Fibroblast of mammary gland (primary cell): ENCODE measurements at places on chromosomes 11 and 22.

DNA sequence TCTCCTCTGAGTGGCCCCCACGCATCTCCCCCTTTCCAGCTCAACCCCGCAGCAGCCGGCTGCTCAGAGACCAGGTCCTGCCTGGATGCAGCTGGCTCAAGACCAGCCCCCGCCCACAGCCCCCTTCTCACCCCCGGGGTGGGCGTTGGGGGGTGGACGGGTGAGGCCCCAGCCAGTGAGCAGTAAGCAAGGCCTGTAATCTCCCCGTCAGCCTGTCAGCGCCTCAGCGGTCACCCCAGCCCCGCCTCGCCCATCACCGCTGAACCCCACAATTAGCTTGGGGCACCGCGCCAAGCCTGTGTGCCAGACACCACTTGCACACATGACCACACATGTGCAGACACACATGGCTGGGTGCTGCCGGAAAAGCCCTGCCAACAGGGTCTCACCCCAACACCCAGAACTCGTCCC, 5.9 kb downstream of the PLXNB2 start:
- DNase-seq, result no peak

DNA sequence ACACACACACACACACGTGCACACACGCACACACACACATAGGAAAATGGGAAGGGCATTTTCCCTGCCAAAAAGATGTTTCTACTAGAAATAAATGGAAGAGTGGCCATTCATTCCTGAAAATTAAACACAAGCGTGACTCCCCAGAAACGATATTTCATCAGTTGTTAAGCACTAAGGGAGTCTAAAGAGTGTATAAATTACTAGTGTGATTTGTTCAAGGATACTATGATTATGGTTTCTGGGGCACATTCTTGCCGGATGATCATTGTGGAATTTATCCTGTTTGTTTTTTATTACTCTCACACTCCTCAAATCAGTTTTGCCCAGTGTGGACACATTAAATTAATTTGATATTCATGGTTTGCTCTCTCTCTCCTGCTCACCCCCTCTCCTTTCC, 16.4 kb upstream of the AMOTL1 start:
- no peak for DNase-seq

DNA sequence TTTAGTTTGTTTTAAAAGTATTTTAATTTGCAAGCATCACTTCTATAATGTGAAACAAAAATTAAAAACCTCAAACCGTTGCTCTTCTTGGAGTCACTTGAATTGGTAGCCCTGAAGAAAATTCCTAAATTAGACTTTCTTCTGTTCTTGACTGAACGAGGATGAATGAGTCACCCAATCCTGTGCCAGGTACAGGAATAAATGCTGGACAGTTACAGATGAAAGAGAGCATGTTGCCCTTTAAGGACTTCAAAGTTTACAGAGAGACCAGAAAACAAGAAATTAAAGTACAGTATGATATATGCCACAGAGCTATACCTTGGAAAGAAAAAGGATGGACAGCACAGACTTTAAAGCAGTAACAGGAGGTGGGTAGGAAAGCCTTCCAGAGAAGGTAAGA, 41.3 kb upstream of the CXCR5 start:
- DNase-seq, result peak; percentile 40

GRCh38 chr11:5339771-5340322, 3.5 kb downstream of the OR51B5 start:
- DNase-seq, result no peak

GRCh38 chr11:114322934-114323333, 26.7 kb downstream of the NNMT start:
- DNase-seq, result peak; percentile 3

GRCh38 chr11:63635762-63636465, 21.7 kb upstream of the PLAAT3 start:
- peak; percentile 69 for DNase-seq

GRCh38 chr22:30733181-30733631, 38.5 kb downstream of the OSBP2 start:
- peak; percentile 63 for DNase-seq

DNA sequence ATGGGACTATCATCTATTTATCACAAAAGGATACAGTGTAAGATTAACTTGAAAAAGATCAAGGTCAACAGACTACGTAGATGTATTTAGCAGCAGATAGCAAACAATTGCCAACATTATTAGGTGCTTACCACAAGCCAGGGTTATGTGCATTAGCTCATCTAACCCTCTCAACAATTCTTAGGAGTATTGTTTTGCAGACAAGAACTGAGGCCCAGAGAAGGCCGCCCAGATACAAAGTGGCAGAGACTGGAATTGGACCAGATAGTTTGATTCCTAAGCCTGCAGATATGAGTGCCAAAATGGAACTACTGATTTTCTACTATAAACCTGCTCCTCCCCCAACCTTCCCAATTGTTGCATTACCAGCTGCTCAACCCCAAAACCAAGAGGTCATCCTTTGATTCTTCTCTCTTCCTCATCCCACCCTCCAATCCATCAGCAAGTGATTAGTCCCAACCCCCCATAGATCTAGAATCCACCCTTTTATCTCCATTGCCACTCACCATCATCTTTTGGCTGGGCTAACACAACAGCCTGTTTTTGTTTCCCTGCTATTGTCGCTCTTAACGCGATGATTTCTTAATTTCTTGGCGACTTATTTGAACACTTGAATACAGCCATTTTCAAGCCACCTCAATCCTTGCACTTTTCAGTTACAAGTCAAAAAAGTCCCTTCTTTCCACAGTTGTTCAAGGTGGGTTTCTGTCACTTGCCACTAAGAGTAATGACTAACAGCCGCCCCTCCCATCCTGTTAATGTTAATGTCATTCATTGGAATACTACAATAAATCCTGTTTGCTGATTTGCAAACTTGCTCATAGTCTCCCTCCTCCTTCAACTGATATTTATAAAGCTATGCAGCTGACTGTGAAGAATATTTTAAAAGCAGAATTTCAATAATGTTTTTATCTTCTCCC, 2.7 kb downstream of the TMEM123 start:
- DNase-seq, result no peak

GRCh38 chr11:71172680-71173079, 79.7 kb downstream of the SHANK2 start:
- no peak for DNase-seq

- peak; percentile 97 for DNase-seq
These were observed 701.8 kb downstream of the NTM start for GRCh38 chr11:132072044-132072857.

DNA sequence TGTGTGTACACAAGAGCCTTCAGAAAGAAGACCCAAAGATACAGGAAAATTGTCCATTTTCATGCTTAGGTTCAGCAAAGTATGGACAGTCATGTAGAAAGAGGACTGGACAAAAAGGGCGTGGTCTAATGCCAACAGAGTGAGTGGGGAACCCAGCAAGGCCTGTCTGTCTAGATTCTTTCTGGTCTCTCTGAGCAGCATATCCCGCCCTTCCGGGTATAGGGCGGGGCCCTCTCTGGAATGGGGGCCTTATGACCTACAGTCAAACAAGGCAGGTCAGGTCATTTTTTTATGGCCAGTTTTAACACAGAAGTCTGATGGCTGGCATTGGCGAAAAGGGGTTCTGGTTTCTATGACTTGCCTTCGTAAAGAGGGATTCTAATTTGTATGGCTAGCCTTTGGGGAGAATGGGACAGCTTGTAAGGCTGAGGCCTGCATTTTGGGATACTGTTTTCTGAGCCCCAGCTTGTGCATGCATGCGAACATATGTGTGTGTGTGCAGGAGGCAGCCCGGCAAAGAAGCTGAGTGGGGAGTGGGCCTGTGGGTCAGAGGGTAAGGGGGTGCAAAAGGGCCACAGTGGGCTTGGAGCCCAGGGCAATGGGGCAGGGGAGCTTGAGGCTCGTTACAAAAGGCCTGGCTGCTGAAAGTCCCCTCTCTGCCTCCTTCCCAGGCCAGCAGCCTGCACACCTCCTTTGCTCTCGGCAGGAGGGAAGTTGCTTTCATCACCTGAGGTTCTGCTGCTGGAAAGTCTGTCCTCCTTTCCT, 130.5 kb upstream of the B3GAT1 start:
- no peak for DNase-seq

DNA sequence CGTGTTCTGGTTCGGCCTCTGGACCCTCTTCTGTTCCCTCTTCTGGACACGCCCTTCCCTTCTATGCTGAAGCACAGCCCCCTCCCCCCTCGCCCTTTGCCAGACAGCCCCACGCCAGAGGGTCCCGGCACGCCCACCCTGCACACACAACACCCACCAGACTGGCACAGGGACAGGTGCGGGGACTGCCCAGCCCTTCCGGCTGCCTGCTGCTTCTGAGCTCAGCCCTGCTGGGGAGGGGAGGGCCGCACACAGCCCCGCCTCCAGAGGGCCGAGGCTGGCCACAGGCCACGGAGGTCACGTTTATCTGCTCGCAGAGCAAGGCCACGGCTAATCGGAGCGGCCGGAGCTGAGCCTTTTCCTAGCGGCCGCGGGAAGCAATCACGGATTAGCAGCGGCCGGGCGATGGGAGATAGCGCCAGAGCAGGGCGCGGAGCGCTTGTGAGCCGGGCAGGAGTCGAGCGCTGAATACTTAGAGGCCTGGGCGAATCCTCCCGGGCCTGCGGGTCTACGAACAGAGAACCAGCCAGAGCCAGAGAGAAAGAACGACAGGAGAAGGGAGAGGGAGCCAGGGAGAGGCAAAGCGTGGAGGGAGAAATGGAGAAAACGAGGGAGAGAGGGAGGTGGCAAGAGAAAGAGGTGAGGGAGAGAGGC, 21.5 kb downstream of the OTUB1 start:
- DNase-seq, result peak; percentile 27

- DNase-seq, result no peak
These were observed 40.2 kb downstream of the SWAP70 start for GRCh38 chr11:9704037-9704436.

GRCh38 chr11:9138612-9139579, 47.5 kb upstream of the SCUBE2 start:
- peak; percentile 92 for DNase-seq

- DNase-seq, result no peak
These were observed 324.5 kb downstream of the LRRC4C start for GRCh38 chr11:41134971-41135370.

DNA sequence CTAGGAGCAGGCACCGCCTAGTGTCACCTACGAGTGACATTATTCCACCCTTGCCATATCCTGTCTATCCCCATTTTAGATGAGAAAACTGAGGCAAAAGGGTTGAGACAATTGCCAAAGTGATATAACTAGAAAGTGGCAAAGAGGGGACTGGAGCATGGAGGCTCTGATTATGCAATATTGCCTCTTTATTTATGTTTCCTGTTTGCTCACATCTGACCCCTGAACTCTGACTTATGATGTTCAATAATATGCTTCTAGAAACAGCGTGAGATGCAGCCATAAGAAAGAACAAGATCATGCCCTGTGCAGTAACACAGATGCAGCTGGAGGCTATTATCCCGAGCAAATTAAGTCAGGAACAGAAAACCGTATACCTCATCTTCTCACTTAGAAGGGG, 7.7 kb downstream of the ELF5 start:
- no peak for DNase-seq

DNA sequence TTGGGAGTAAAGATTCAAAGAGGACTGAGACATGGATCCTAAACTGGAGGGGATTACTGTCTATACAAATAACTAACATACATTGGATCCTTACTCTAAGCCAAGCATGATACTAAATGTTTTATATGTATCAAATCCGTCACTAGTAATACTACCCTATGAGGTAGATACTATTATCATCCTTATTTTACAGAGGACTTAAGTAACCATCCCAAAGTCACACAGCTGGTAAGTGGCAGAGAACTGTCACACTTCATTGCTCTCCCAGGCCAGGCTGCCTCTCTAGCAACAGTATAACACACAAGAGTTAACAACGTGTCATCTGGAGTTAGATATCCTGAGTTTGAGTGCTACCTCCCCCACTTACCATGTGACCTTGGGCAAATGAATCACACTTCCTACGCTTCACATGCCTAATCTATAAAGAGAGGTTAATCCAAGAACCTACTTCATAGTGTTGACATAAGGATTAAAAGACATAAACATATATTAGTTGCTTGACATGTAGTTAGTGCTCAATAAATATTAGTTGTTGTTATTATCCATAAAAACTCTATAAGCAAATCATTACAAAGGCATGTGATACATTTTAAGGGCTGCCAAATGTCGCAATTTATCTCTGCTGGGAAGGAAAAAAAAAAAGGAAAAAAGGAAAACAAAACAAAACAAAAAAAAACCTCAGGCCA, 33.8 kb upstream of the SPON1 start:
- peak; percentile 85 for DNase-seq

DNA sequence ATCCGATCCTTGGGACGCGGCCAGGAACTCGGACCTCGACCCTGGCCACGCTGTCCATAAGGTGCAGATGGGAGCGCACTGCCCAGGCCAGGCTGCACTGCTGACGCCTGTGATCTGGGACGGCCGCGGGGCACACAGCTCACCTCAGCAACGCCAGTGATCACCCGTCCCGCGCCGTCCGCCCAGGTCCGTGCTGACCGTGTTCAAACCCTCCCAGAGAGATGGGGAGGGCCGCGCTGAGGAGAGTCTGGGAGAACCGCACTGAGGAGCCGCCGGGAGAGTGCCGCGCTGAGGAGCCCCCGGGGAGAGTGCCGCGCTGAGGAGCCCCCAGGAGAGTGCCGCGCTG, 636 bp downstream of the KCNQ1OT1 start:
- DNase-seq, result no peak

- DNase-seq, result no peak
These were observed 15.7 kb downstream of the NAP1L4 start for GRCh38 chr11:2976294-2977063.

GRCh38 chr11:45501392-45502225, 163.8 kb downstream of the CHST1 start:
- DNase-seq, result no peak

- no peak for DNase-seq
These were observed 216.0 kb upstream of the ISX start for GRCh38 chr22:34849965-34850364.

DNA sequence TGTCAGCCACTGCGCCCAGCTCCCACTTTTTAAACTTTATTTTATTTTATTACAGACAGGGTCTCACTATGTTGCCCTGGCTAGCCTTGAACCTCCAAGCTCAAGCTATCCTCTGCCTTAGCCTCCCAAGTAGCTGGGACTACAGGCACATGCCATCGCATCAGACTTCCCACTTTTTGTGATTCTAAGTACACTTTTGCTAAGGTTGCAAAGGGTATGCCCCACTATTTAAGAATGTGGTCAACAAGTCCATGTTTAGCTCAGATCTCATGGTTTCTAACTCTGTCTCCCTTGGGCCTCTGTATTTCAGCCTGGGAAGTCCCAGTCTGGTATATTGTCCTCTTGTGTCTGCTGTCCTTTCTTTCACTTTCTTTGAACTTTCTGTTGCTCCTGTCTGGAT, 35.3 kb downstream of the EXPH5 start:
- DNase-seq, result no peak
